COLO829 (cell line): ENCODE measurements at places on chromosomes 13 and 19.

GRCh38 chr13:44147233-44147632 lies 226.4 kb upstream of the SERP2 start:
- no peak for DNase-seq

DNA sequence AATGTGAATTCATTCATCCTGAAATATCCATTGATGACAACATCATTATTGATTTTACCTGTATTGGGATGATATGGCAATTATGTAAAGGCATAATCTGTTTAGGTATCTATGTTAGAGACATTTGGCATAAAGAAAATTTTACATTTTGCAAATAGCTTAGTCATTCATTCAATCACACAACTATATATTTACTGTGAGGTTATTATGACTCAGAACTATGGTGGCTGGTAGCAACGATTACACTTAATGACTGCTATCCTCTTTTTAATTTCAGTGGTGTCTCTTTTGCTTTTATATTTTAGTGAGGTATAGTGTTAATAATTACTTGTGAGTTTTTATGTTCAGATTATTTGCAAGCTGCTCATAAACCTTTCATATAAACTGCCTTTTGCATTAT lies 955.9 kb downstream of the SLITRK6 start:
- no peak for DNase-seq

DNA sequence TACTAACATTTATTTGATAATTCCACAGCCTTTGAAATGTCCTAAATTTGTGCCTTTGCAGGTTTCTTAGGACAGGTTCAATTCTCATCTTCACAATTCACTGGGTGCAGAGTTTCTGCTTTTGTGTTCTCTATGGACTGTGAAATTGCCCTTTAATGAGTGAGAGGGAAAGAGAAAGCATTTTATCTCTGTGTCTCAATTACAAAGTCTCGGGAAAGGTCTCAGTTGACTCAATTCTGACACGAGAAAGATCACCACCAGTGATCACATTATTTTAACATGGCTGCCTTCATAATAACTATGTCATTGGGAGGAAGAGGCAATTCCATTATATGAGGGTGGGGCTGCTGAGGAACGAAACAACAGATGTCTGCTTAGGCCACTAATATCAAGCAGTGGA lies 26.2 kb upstream of the LRCH1 start:
- DNase-seq = no peak

DNA sequence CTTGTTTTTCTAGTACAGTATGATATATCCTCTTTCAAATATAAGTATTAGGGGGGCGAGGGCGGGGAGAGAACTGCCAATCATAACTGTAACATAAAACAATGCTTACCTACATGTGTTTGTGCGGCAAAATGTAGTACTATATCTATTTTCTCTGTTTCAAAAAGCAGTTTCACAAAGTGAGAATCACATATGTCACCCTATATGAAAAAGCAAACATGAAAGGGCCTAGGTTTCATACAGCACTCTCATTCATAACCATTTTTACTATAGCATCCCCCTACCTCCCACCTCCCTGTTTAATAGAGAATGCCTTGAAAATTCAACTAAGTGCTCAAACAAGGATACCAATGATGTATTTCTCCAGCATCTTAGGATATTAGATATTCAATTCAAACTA lies 5.2 kb downstream of the TGDS start:
- no peak for DNase-seq

DNA sequence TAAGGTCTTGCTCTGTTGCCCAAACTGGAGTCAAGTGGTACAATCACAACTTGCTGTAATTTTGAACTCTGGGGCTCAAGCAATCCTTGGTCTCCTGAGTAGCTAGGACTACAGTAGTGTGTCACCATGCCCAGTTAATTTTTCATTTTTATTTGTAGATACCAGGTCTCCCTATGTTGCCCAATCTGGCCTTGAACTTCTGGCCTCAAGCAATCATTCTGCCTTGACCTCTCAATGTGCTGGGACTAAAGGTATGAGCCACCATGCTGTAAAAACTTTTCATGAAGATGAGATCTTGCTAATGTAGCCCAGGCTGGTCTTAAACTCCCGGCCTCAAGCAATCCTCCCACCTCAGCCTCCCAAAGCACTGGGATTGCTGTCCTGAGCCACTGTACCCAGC lies 15.1 kb upstream of the NAA16 start:
- DNase-seq = no peak

GRCh38 chr13:72726726-72727416 lies 558 bp downstream of the MZT1 start:
- DNase-seq = peak; percentile 3

- no peak for DNase-seq
These were observed 15.0 kb upstream of the TNFAIP8L1 start for GRCh38 chr19:4624301-4624700.

DNA sequence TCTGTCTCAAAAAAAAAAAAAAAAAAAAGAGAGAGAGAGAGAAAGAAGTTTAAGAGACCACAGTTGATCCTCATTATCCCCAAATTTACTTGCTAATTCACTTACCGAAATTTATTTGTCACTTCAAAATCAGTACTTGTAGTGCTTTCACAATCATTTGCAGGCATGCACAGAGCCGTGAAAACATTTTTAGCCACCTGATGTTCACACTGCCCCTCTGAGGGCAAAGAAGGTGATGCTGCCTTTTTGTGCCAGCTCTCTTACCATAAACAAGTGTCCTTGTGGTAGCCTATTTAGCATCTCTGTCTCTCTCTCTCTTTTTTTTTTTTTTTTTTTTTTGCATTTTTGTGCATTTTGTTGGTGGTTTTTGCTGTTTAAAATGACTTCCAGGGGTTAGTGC lies 24.1 kb upstream of the CASP14 start:
- peak; percentile 13 for DNase-seq

- DNase-seq = no peak
These were observed 10.5 kb downstream of the ZIC2 start for GRCh38 chr13:99991828-99992775.

- no peak for DNase-seq
These were observed 66.9 kb upstream of the DOCK9 start for GRCh38 chr13:99044764-99045163.

DNA sequence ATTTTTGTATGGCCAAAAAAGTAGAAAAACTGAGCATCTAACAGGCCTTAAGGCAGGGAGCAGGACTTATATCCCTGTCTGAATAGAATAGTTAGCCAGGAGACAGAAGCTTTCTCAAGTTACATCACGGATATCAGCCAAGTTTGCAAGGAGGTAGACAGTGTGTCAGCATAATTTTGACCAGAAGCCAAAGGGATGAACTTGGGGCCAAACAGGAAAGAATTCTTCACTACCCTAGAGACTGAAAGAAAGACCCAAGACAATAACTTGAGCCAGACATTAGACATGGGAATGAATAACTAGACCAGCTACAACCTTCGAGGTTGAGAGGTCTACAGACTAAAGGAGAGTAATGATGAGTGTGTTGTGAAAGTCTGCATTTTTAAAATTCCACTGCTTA lies 48.1 kb upstream of the PCDH9 start:
- no peak for DNase-seq

DNA sequence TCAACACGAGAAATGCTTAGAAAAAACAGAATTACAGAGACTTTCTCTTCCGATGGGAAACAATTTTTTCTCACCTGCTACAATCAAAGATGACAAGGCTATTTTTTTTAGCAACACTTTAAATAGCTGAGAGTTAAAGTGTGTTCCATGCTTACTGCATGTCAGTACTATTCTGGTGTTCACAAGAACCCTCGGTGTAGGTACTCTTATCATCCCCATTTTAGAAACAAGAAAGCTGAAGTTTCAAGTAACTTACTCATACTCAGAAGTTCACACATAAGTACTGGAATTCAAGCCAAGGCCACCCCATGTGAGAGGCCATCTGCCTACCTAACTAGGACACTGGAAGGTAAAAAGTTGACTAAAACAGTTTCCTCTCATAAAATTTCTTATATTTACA lies 9.0 kb upstream of the TNFRSF19 start:
- DNase-seq = no peak

- DNase-seq = no peak
These were observed 59.7 kb downstream of the SIPA1L3 start for GRCh38 chr19:37966662-37967231.

GRCh38 chr13:68574053-68574452 lies 1343.9 kb upstream of the PCDH9 start:
- DNase-seq = no peak

- DNase-seq = no peak
These were observed 163.5 kb upstream of the TUBA3C start for GRCh38 chr13:19345158-19345557.

DNA sequence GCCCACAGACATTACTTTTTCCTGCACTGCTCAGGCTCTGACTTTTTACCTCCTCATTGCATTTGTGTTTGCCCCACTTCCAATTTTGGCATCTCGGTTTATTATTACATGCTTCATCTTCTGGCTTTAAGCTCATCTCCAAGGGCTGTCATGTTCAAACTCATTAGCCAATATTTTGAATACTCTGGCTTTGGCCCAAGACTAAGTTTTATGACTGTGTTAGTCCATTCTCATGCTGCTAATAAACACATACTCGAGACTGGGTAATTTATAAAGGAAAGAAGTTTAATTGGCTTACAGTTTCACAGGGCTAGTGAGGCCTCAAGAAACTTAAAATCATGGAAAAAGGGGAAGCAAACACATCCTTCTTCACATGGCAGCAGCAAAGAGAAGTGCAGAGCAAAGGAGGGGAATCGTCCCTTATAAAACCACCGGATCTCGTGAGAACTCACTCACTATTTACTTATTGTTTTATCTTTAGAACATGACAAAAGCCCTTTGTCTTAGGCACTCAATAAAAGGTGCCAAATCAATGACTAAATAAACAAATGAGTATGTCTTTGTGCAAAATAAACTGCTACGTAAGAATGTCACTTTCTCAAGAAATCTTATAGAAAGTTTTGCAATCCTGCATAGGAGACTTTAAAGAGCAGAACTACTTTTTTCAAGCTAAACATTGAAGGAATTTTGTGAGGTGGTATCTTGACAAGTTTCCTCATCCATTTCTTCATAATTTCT lies 233.4 kb upstream of the SPRY2 start:
- no peak for DNase-seq

DNA sequence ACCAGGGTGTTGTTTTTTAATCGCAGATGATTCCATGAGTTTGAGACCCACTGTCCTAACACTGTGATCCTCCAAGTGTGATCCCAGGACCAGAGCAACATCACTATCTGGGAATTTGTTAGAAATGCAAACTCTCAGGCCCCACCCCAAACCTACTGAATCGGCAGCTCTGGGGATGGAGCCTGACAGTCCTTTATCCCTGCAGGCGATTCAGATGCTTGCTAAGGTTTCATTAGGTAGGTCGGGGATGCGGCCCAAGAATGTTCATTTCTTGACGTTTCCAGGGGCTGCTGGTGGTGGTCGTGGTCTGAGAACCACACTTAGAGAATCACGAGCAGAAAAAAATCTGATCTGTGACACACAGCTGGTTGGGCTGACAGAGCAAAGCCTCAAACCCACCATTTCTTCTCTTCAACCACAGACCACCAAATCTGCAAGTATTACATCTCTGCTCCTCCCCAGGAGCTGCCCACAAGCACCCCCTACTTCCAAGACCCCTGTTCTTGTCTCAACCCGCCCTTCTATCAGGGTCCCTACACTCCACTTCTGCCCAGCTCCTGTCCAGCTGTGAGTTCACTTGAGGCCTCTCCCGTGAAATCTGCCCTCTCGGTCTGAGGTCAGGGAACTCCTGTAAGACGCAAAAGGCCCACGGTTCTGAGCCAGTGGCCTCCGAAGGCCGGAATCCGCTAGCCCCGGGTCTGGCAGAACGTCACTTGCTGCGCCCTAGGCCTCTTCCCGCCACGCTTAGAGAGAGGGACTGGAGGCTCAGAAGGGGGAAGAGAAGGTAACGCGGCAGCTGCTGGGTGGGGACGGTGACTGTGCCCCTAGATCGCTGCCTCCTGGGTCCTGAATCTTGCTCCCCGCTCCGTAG lies 1.1 kb upstream of the FARP1 start:
- no peak for DNase-seq

- DNase-seq = peak; percentile 93
These were observed 20.0 kb upstream of the ERCC1 start for GRCh38 chr19:45443462-45444317.

- no peak for DNase-seq
These were observed 6.8 kb upstream of the CCDC124 start for GRCh38 chr19:17926044-17926443.

DNA sequence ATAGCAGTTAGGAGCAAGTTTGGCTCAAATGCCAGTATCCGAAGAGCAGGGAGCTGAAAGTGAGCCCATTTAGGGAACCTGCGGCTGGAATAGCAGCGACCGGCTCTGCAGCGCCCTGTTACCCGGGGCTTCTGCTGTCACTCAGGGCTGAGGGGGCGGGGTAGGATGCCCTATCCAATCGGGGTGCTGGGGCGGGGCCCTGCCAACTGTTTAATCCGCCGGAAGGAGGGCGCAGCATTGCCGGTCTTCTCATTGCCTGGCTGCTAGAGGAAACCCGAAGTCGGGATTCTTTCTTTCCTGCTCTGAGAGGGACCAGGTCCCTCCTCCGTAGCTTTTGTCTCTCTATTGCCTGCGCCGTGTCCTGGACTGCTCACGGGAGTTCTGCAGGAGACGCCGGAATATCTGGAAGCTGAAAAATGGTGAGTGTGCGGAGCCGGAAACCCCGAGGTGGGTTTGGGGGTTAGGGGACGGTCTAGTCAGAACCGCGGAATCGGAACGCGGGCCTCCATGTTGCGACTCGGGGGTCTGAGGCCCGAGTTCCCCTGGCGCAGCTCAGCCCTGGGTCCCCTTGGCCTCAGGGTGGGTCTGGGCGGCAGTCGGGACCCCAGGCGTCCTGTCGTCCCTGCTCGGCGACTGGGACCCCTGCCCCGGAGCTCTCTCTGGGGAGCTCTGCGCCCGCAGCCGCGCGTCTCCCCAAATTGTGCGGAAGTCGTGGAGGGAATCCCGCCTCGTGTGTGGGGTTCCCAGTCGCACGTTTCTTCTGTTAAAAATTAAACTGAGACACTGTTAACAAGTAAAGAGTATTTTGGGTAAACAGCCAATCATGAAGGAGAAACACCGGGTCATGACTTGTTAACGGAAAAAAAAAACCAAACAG lies 22.8 kb downstream of the ZNF763 start:
- peak; percentile 93 for DNase-seq

DNA sequence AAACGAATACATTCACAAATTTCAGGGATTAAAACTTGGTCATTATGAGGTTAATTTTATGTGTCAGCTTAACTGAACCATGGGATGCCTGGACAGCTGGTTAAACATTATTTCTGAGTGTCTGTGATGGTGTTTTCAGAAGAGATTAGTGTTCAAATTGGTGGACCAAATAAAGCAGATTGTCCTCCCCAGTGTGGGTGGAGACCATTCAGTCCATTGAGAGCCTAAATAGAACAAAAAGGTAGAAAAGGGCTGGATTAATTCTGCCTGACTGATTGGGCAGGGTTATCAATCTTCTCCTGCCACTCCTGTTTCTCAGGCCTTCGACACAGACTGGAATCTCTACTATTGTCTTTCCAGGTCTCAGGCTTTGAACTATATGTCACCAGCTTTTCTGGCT lies 203.8 kb upstream of the SLITRK6 start:
- no peak for DNase-seq
